ENCODE measurements at places on chromosomes 7 and 10. TPM values are rescaled to one million over a fixed set of nuclear protein-coding genes. Genes with fewer than 3 reads are reported as not detected.

Gene BBIP1
- total RNA-seq: 10.0 TPM

- DNase-seq: no peak
Measured at GRCh38 chr7:126501617-126502016, 751.1 kb downstream of the GRM8 start.

- DNase-seq: no peak
Measured at GRCh38 chr7:134820295-134820694, 40.9 kb downstream of the CALD1 start.

Gene C10orf53
- total RNA-seq: not detected

Gene CALD1
- 401 TPM for total RNA-seq

Gene MTPN
- total RNA-seq: 71.7 TPM

DNA sequence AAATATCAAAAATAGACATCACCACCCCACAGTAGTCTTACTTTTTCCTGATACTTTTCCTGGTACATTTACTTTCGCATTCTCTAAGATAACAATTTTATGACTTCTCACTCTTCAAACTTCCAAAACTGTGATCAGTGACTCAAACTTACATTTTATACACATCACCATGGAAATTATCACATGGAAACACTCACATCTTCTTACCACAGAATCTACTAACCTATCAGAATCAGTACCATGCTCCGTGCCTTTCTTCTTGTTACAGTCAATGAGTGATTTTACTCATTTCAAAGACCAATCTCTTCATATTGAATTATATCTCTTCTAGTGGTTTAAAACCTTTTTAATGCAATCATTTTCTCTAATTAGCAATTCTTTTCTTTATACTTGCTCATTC is 120.3 kb downstream of the PTEN start:
- DNase-seq: no peak

DNA sequence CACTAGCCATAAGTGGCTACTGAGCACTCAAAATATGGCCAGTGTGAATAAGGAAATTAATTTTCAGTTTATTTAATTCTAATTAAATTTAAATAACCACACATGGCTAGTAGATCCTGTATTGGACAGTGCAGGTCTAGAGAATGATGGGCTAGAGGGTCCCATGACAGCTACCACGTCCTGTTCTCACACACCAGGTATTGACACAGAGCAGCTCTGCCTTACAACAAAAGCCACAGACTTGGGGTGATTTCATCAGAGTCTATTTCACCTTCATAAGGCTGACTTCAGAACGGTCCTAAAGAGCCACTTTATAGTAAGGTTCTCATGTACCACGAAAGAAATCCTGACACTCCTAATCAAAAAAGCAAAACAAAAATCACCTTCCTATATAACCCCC is 111.3 kb downstream of the UBE2H start:
- DNase-seq: no peak

Gene COA1
- 31.8 TPM for total RNA-seq

DNA sequence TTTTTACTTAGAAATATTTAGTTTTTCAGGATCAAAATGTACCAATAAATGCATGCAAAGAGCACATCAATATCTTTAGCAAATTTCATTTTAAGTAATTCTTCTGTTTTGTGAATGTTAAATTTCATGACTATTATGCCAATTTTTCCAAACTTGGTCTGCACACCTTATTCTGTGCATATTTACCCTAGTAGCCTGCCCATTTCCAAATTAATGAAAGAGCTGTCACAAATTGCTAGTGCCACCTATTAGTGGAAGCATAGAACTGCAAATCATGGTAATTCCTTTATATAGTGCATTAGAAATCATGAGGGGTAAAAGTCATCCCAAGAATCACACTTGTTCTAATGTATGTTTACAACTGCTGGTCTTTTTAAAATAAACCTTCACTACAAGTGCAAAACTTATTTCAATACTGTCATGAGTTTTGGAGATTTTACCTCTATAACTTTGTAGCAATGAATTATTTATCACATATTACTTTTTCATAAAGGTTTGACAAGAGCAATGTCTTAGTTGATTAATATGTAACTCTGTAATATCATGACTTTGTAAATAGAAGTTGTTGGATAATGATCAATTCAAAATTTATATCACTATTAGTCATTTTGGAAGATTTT is 5.7 kb downstream of the SEMA3A start:
- no peak for DNase-seq

- DNase-seq: no peak
Measured at GRCh38 chr7:11969643-11970042, 137.6 kb upstream of the THSD7A start.

DNA sequence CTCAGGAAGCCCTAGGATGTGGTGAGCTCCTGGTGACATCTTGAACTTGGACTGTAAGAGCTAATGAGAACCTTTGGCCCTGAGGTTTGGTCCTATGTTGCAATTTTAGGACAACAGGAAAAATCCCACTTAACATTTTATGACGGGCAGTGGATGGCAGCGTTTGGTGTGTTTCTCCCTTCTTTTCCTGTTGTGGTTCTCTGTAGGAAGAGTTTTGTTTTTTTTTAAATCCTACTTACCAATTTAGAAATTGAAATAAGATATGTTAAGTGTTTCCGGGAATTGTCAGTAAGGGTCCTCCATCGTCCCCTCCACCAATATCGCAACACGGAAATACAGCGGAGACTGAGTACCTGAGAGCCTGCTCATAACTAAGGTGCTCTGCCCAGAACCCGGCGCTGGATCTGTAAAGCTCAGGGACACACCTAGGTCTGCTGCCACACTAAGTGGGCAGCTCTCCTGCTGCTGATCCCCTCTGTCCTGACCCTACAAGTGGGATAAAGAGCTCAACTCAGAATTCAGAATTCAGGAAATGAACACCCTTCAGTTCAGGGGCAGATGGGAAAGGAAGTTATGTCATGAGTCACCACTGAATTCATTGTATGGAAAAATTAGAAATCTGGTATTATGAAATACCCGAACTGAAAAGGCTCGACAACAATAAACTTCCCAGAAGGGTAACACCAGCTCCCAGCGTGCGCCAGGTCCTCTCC is 9.1 kb upstream of the PROSER2 start:
- no peak for DNase-seq

Gene HOXA10
- total RNA-seq: 68.9 TPM

Gene DDC
- 42.1 TPM for total RNA-seq

DNA sequence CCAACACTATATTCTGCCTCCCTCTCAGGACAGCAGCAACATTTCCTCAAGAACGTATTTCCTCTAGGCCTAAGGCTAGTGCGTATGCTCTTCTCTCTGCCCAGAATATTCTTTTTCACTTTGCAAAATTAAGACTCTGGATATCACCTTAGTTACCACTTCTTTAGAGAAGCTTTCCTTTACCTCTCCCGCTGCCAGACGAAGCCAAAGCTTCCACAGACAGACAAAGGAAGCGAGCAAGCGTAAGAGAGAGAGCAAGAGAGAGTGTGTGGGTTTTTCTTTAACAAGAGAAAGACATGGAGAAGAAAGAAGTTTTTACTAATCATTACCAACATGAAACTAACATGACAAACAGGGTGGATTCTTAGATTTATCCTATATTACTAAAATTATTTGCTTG is 64.1 kb downstream of the P4HA1 start:
- no peak for DNase-seq

DNA sequence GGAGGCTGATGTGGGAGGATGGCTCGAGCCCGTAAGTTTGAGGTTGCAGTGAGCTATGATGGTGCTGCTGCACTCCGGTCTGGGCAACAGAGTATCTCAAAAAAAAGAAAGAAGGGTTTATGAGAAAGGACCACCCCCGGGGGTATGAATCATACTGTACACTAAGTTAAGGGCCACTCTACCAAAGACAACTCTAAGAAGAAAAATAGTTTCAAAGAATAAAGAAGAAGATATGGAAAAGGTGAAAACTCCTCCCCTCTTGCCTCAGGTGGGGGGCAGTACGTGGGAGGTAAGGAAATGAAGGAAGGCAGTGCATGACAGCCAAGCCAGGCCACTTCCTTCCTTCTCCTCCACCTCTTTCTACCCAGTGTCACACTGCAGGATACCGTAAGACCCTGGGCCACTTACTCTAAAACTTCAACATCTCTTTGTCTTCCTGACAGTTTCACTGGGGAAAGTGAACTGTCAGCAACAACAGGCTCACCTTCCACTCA is 61.3 kb downstream of the PIP4K2A start:
- DNase-seq: no peak

DNA sequence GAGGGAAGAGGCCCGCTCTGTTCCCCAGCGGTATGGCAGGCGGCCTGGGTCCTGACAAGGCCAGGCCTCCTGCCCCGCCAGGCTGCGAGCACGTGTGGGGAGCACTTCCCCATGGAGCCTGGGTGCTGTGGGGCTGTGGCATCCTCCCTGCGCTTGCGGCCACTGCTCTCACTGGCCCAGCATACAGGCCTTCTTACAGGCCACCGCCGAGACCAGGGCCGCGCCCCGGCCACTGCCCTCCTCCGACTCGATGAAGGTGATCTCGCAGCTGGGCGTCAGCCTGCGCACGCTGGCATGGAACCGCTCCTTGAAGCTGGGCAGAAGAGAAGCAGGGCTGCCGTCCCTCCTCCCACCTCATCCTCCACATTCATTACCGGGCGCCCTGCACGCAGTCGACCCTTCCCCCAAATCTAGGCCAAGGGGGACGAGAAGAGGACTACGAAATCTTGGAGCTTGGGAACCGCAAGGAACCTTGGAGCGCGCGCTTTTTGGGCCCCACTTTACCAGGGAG is 3.9 kb upstream of the MYL7 start:
- no peak for DNase-seq

GRCh38 chr7:23106823-23107663 is 1.5 kb downstream of the KLHL7 start:
- no peak for DNase-seq

DNA sequence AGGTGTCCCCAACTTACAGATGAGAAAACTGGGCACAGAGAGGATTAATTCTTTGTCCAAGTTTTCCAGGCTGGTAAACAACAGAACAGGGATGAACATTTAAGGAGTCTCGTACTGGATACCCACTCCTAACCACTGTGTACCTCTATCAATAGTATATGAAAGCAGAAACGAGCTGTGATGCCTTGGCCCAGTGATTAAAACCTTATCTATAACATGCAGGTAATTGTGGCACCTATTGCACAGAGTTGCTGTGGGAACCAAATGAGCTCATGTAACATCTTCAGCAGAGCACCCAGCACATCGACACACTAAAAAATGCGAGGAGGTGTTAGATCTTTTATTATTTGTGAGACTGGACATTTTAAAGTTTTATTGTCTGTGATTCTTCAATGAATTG is 1.6 kb downstream of the TMEM273 start:
- no peak for DNase-seq

Gene MTERF1
- 12.7 TPM for total RNA-seq

DNA sequence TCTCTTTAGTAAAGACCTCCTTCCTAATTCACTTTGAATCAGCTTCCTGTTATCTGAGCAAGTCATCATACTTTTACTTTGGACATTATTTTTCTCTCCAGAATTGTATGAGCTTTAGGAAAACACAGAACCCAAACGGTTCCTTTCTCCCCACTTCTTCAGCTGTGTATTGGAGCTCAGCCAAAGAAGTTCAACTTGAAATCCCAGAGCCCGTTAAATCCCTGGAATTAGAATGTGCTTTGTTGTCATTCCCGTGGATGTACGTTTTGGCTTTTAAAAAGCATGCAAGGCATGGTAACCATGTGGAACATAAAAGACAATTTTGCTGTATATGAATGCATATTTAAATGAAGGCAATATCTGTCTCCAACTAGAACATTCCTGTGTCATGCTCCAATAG is 46.6 kb downstream of the AGMO start:
- DNase-seq: no peak

GRCh38 chr7:157611341-157611740 is 274.5 kb downstream of the DNAJB6 start:
- DNase-seq: no peak

Gene FAM25A
- not detected for total RNA-seq

Gene PITX3
- total RNA-seq: not detected

DNA sequence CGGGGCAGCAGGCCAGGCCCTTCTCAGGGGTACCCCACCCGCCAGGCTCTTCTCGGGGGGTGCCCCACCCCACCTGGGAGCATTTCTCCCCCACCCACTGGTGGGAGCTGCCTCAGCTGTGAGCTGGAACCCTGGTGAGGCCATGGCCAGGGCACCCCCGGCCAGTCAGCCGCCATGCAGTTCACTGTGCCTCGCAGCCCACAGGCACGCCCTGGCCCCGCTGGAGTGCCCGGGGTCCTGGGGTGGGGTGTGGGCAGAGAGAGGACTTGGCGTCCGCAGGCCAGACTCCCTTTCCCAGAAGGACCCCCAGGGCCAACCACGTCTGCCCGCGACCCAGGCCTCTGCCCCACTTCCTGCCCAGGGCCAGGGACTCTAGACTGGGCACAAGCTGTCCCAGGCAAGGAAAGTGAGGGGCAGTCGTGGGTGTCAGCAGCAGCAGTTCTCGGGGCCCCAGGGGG is 13.1 kb downstream of the DPYSL4 start:
- DNase-seq: no peak

DNA sequence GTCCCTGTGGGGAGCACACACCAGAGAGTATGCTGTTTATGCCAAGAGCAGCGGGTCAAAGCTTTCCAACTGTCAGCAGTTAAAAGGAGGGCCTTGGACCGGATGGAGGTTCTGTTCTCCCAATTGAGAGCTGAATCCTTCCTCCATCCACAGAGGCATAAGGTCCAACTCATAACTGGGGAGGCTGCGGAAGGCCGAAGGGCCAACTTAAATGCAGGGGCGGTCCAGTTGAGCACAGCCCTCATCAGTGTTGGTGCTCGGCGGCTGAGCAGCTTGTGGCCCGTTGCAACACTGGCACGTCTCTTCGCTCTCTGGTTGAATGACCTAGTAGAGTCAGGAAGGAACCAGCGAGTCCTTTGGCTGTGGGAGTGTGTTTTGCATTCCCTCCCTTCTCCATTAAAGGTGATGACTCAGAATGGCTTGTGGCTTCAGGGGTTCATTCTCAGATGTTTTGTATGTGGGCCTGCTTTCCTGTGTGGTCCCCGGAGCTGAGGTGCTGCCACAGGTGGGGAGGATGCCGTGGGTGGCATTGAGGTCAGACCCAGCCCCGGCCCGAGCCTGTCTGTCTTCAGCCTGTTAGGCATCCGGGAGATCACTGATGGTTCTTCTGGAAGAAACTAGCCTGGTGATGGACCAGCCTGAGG is 44.8 kb upstream of the DMBT1 start:
- peak; percentile 43 for DNase-seq

DNA sequence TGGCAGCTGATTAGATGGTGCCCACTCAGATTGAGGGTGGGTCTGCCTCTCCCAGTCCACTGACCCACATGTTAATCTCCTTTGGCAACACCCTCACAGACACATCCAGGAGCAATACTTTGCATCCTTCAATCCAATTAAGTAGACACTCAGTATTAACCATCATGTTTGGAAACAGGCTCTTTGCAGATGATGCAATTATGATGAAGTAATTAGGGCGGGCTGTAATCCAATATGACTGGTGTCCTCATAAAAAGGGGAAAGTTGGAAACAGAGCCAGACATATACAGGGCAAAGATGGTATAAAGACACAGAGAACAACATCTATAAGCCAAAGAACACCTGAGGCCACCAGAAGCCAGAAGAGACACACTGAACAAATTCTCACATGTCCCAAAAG is 658.6 kb downstream of the CCSER2 start:
- DNase-seq: no peak

- no peak for DNase-seq
Measured at GRCh38 chr10:60549686-60550085, 160.0 kb upstream of the ANK3 start.

Gene PLXDC2
- 13.9 TPM for total RNA-seq

Gene CREM
- total RNA-seq: 2.8 TPM

GRCh38 chr10:21732067-21732772 is 198.2 kb downstream of the MLLT10 start:
- peak; percentile 26 for DNase-seq

Gene VWA2
- total RNA-seq: not detected

- peak; percentile 71 for DNase-seq
Measured at GRCh38 chr7:44072364-44073231, 7.2 kb upstream of the PGAM2 start.
